ENCODE measurements at places on chromosomes 5 and 9. TPM values are rescaled to one million over a fixed set of nuclear protein-coding genes. Genes with fewer than 3 reads are reported as not detected.

Gene AIF1L
- total RNA-seq, result 0.16 TPM

Gene NIM1K
- 4.2 TPM for total RNA-seq

Gene ENHO
- 0.26 TPM for total RNA-seq

Gene PRR16
- 1.6 TPM for total RNA-seq

Gene TMEM232
- 6.3 TPM for total RNA-seq

Gene PCDHA1
- total RNA-seq, result under 0.01 TPM

Gene ARHGEF37
- total RNA-seq, result 1.8 TPM

Gene NOL6
- total RNA-seq, result 15.1 TPM
